HL-60 (cell line): ENCODE measurements at places on chromosomes 7 and 10.

- no peak for DNase-seq
Observed at GRCh38 chr10:122632031-122632430, 67.6 kb downstream of the C10orf120 start.

GRCh38 chr7:117190104-117190503 lies 132.8 kb downstream of the WNT2 start:
- DNase-seq = no peak

- no peak for DNase-seq
Observed at GRCh38 chr10:290026-290725, 154.9 kb downstream of the ZMYND11 start.

DNA sequence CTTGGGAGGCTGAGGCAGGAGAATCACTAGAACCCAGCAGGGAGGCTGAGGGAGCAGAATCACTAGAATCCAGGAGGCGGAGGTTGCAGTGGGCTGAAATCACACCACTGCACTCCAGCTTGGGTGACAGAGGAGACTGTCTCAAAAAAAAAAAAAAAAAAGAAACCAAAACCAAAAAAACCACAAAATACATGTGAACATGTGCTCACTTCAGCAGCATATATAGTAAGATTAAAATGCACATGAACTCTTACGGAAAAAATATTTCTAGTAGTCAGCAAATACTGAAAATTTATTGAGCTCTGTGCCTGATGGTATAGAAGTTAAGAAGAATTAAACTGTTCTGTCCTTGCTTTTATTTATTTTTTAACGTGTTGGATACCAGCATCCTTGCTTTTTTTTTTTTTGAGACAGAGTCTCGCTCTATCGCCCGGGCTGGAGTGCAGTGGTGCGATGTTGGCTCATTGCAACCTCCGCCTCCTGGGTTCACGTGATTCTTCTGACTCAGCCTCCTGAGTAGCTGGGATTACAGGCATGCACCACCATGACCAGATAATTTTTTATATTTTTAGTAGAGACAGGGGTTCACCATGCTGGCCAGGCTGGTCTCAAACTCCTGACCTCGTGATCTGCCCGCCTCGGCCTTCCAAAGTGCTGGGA lies 9.6 kb upstream of the ZNF487 start:
- DNase-seq = no peak

DNA sequence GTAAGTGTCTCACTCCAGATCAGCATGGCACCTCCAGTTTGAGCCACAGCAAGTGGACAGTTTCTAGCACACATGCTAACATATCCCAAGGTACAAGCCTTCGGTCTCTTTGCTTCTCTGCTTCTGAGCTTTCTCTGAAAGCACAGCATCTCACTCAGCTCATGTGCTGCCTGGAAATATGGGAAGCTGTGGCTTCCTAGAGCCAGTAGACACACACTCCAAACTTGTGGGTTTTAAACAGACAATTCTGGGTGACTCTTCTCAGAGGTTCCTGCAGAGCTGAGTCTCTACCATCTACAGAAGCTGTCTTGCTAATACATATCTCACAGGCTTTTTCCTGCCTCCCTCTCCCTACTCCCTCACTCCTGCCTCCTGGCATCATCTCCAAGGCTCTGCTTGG lies 23.9 kb upstream of the TMEM273 start:
- DNase-seq = no peak
